Thoracic aorta (tissue), 2 donors: ENCODE measurements at places on chromosomes 5 and 9. TPM values are rescaled to one million over a fixed set of nuclear protein-coding genes. Genes with fewer than 3 reads are reported as not detected.

The ANKRA2 gene
- total RNA-seq, result 35.6 TPM

The OBP2B gene
- total RNA-seq, result not detected

The CAVIN4 gene
- 0.21 TPM for total RNA-seq

The PCDHGA6 gene
- total RNA-seq, result 13.1 TPM

The ROPN1L gene
- total RNA-seq, result not detected

DNA sequence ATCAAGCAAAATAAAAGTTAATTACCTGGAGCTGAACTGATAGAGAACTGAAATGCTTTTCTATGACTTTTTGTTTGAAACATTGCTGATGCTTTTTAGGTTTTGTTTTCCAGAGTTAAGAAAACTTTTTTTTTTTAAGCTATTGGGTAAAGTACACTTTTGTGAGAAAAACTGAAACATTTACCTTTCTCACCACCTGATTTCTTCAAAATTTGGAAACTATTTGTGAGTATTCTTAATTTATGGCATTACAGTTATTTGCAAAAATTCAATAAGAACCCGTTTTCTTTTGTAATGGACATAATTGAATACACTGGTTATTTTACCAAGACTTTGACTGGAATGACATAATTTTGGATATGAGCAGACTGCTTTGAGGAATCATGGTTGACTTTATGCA, 6.6 kb downstream of the C9orf153 start:
- DNase-seq, result no peak

DNA sequence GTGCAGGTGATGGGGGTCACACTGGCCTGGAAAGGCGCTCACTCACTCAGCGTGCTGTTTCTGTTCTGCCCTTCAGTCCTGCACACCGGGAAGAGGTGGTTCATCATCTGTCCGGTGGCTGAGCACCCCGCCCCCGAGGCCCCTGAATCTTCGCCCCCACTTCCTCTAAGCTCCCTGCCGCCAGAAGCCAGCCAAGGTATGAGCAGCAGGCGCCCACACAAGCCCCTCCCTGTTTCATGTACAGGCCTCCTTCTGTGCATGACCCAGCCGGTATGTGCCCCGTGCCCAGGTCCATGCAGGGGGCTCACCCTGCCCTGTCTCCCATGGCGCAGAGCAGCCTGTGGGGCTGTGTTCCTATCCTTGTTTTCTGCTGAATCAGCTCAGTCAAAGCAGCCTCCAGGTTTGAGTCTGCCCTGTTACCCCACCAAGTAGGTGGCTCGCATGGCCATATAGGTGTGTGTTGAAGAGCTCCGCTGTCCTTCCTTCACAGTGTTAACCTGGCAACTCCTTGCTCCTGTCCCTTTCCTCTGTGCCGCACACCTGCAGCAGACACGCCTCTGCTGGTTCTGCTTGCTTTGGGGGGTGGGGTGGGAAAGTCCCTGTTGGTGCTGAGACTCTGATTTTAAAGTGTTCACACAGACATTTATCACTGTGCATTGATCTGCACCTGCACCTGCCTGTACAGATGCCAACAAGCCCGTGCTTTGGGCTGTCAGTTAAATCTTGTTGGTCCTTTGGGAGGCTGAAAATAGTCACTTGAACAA, 84.8 kb downstream of the WNK2 start:
- no peak for DNase-seq

- DNase-seq, result no peak
Observed at GRCh38 chr5:177312649-177313181, 1.0 kb upstream of the MXD3 start.

GRCh38 chr5:66553916-66554575, 42.1 kb upstream of the MAST4 start:
- DNase-seq, result no peak

GRCh38 chr5:31048282-31049270, 144.9 kb upstream of the CDH6 start:
- no peak for DNase-seq

DNA sequence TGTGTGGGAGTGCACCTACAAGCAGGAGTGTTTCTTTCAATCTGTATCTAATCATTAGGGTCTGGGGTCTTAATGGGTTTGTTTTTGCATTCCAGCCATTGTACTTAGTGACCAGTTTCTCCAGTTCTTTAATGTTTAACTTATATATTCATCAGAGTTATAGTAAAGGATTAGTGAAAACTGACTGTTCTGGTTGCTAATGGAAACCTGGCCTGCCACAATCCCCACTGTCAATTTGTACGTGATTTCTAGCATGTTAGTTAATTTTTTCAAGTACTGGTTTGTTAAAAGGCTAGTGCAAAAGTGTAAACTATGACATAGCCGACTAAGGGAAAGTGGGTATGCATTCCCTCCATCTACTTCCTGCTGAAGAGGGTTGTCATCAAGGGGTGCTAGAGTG, 276.1 kb downstream of the HTR1A start:
- DNase-seq, result no peak

DNA sequence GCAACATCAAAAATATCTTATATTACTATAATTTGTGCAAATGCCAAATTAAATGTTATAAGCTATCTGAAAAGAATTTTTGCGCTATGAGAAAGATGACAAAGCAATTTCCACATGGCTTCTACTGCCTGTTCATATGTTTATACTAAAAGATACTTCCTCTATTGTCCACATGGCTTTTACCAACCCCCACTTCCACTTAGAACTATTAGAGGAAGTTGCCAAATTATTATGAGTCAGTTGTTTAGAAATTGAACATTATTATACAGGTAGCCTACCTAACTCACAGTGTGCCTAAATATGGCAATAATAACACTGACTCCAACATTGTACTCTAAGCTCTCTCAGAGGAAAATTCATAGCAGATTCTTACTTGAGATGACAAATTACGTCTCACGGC, 37.6 kb upstream of the SLC27A6 start:
- no peak for DNase-seq

DNA sequence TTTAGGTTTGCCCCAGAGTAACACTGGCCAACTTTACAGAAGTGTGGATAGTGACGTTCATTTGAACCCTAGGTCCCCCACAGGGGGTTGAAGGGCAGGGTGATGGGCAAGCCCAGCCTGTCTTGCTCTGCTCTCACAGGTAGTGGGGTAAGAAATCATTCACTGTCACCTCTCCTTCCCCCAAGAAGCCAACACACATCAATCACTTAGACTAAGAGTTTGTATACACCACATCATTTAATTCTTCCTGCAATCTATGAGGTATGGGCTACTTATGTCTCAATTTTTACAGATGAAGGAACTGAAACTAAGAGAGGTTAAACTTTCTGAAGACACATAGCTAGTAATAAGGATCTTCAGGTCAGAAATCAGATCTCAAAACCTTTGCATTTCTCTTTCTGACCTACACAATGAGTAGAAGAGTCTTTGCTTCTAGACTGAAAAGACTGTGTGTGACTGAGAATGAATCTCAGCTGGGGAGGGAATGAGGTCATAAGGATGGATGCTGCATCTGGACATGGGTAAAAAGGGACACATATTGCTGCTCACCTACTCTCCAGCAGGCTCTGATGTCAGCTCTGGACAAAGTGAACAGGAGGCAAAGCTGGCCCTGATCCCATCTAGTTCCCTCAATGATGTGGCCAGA, 81.0 kb upstream of the EQTN start:
- no peak for DNase-seq
